Left ventricle myocardium superior (tissue), 1 donor: ENCODE measurements at places on chromosomes 13 and 19. TPM values are rescaled to one million over a fixed set of nuclear protein-coding genes. Genes with fewer than 3 reads are reported as not detected.

Gene SCEL
- total RNA-seq = not detected

Gene CCDC169
- 0.27 TPM for total RNA-seq

DNA sequence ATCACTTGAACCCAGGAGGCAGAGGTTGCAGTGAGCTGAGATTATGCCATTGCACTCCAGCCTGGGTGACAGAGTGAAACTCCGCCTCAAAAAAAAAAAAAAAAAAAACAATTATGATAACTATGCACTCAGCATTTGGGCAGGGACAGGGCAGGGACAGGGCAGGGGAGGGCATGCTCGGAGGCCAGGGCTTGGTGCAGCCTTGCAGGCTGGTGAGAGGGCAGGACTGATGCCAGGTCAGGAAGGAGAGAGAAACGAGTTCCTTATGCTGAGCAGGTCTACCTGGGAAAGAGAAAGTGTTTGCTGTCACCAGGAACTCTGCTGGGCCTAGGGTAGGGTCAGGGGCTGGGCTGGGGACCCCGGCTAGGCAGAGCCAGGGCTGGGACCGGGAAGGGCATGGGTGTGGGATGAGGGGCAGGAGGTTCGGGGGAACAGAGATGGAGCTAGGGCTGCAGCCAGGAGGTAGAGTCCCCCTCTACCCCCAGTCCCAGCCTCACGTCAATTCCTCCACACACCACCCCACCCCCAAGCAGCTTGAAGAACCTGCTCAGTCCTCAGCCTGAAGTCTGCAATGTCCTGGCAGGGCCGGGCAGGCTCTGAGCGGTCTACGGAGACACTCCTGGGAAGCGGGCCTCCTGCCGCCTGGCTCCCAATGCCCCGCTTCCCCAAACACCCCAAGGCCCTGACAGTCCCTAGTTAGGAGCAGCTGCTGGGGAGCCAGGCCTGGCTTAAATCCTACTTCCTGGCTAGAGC, 2.8 kb downstream of the FXYD3 start:
- DNase-seq = no peak

- DNase-seq = no peak
Measured at GRCh38 chr13:81326913-81327312, 986.0 kb upstream of the SPRY2 start.

DNA sequence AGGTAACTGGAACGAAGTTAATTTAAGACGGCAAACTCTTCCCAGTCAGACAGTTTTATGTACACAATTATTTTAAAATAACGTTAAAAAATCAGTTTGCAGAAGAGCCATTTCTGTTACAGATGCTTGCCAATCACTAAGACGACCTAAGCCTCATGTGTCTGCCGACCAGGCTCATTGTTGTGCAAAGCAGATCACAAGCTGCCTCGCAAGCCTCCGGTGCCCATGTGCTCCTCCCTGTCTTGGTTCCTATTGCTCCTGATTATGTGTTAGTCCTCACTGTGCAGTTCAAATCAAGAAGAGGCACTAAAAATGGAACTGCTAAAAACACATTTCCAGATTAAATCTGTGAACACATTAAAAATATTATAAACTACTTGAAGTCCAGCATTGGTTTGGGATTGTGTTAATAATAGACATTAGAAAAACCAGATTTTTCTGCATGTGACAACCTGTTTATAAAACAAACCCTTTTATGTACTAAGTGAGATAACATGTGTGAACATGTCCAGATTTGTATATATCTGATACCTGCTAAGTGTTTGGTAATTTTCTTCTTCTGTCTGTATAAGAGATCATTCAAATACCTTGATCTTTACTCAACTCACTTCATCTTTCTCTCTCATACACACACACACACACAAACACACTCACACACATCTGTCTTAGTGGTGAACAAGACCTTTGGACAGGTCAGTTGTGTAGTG, 81.9 kb upstream of the SLC15A1 start:
- DNase-seq = no peak

- DNase-seq = no peak
Measured at GRCh38 chr19:45218426-45218825, 26.8 kb downstream of the EXOC3L2 start.

DNA sequence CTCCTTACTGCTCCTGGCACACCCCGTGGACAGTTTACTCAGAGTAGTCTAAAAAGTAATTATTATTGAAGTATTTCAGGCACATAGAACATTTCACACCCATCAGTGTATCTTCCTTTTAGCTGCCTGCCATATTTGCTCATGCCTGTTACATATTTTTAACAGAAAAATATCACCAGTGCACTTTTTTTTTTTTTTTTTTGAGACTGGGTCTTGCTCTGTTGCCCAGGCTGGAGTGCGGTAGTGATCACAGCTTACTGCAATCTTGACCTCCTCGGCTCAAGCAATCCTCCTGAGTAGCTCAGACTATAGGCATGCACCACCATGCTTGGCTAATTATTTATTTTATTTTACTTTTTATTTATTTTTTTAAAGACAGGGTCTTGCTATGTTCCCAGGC, 40.7 kb upstream of the GPI start:
- DNase-seq = no peak

- no peak for DNase-seq
Measured at GRCh38 chr19:18373407-18373891, 12.5 kb upstream of the GDF15 start.

- DNase-seq = no peak
Measured at GRCh38 chr19:21848706-21849105, 12.7 kb upstream of the ZNF43 start.

DNA sequence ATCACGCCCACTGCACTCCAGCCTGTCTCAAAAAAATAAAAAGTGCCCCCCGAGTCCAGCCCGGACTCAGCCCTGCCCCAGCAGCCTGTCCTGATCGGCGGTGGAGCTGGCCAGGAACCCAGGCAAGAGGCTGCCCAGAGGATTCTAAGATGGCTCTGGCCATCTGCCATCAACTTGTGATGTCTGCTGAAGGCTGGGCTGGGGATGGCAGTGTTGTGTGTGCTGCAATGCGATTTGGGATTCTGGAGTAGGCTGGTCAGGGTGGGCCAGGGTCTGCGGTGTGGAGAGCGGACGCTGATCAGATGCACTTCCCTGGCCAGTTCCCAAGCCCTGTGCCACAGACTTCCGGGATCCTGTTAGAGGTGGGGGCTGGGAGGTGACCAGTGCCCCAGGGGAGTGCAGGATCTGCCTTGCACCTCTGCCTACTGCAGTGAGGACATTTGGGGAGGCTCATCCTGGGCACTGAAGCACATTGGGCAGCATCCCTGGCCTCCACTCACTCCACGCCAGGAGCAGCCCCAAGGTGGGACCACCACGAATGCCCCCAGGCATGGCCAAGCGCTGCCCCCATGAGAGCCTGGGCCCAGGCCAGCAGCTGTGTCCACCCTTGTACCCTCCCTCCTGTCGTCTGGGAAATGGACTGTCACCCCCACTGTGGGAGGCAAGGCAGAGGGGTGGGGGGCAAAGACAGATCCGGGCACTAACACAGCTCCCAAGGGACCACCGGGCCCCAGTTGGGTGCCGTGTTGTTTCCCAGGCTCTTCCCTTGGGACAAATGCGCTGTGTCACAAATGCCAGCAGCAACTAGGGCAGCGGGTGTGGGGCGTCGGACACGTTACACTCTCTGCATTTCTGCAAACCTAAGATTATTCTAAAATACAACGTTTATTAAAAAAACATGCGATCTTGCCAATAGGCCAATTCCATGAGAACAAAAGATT, 3.4 kb upstream of the TBXA2R start:
- no peak for DNase-seq

GRCh38 chr13:73223372-73223781, 164.6 kb downstream of the KLF5 start:
- no peak for DNase-seq
